Stimulated activated CD4-positive, alpha-beta T cell treated with anti-CD3 and anti-CD28 coated beads, Interleukin-1b, Interleukin-23, amount 100 ng/mL, for 4 hours (primary cell): ENCODE measurements at places on chromosomes 4 and X.

DNA sequence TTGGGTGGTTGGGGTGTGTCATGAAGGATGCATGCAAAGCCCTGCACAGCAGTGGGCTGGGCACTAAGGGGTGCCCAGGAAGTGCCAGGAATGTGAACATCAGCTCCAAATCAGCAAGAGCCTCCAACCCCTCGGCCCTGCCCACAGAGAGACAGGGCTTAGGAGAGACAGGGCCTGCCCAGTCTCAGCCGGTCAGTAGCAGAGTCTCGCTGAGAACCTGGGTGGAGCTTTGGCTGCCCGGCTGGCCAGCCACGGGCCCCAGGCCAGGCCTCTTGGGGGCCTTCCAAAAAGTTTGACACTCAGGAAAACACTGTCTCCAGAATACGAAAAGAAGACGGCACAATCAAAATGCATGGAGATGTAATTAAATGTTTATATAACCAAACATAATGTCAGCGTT lies 4.3 kb upstream of the MXD4 start:
- no peak for DNase-seq

GRCh38 chrX:21153033-21153432 lies 221.2 kb upstream of the CNKSR2 start:
- DNase-seq = no peak

DNA sequence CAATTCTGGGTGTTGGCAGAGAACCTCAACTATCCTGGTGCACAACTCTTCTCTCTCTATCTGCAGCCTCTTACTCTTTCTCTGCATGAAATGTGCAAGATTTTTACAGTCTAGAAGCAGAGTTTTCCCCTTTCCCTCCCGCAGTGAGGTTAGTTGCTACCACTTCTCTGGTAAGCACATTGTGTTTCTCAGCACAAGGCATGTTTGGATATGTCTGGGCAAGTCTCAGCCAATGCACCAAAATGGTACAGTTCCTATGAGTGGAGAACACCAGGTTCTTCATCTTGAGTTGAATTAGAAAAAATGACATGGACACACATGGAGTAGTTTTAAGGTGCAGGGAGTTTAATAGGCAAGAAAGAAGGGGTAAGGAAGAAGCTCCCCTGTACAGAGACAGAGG lies 187.0 kb downstream of the CCNG2 start:
- DNase-seq = no peak

- no peak for DNase-seq
These were observed 130.8 kb downstream of the CPZ start for GRCh38 chr4:8723222-8723980.

DNA sequence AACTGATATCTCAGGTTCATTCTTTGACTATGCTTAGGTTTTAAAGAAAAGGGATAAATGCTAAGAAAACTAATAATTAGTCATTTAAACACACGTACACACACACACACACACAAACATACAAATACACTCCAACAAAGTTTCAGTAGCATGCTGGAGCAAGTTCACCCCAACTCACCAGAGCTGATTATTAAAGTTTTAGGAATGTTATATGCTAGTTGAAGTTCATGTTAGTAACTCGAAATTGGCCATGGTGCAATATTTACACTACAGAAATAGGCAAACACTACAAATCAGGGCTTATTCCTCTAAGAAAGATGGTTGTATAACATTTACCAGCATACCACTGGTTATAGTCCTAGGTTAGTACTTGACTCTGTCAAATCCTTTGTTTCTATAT lies 384.0 kb upstream of the DIPK2B start:
- no peak for DNase-seq

DNA sequence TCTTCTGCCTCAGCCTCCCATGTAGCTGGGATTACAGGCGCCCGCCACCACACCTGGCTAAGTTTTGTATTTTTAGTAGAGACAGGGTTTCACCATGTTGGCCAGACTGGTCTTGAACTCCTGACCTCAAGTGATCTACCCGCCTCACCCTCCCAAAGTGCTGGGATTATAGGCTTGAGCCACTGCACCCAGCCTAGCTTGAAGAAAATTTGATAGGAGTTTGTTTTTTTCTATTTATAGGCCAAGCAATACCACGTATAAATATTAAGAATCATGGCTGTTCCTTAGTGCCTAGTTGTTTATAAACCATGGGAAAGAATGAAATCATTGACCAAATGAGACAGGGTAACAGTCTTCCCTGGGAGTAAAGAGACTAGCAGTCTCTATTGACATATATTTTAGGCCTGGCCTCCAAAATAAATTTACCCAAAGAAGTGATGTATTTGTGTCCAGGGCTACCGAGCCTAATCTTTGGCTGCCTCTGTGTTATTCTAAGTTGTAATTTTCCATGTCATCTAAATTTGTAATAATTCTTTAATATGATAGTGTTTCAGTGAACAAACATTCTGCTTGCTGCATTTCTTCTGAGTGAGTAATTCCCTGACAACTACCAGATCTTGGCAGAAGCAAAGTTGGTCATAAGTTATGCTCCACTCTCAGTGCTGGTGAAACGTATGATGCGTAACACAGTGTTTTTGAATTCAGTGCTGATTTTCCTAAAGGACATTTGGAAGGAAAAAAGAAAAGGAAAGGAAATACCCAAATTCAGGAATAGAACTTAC lies 10.3 kb downstream of the PKD2 start:
- no peak for DNase-seq

DNA sequence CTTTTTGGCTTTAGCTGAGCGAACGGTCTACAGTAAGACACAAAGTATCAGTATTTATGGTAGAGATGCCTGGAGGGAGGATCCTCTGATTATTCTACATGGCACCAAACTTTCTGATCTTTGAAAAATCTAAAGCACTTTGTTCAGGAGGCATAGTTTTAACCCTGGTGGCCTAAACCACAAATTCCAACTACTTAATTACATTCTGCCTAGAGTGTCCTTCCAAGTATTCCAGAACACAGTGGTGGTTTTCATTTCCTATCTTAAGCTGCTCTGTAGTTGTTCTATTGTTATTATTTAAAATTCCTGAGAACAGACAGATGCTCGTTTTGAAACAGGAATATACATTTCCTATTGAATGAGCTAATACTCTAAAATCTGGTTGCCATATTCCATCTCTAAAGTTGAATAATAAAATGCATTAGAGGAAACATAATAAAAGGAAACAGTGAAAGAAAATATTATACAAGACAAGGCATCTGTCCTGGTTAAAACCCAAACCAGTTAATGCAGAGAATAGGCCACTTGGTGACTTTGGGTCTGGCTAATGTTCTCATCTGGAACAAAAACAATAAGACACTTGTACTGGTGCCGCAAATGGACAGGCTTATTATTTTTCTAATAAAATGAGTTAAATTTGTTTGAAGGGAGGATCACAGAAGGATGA lies 657.4 kb downstream of the SPRY1 start:
- no peak for DNase-seq

DNA sequence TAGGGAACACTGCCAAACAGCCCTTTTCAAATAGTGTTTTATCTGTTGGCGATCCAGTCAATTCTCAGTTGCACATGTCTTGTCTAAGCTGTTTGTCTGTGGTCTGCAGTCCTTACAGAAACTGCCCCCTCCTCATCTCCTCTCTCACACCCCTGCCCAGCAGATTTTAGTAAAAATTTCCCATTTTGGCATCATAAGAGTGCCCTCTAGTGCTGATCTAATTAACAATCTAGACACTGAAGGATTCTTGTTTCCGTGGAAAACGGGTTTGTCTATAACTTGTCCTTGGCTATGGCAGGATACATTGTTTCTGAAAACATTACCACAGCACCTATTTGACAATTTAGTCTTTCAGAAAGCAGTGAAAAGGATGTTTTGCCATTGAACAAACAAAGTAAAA lies 227.2 kb upstream of the MBNL3 start:
- DNase-seq = no peak

GRCh38 chr4:133058701-133059100 lies 90.4 kb upstream of the PCDH10 start:
- DNase-seq = no peak

- no peak for DNase-seq
These were observed 123.8 kb upstream of the TEX13D start for GRCh38 chrX:124208660-124209059.

- DNase-seq = no peak
These were observed 43.7 kb downstream of the RPS6KA6 start for GRCh38 chrX:84144281-84144680.

DNA sequence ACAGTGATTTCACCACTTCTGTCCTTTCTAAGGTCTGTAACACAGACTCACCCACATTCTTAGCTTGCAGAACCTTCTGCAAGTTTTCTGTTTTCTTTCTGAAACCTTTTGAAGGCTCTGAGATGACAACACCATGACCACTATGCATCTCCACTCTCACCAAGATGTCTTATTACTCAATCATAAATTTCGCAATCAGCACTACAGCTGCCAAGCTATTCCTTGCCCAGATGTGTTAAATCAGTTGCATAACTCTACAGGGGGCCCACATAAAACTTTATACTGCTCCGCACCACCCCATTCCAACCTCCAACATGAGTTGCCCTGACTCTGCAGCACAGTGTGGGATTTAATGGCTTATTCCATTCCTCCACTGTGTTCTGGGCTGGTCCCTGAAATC lies 229.9 kb downstream of the COL25A1 start:
- DNase-seq = no peak

GRCh38 chr4:1780435-1780834 lies 12.7 kb upstream of the FGFR3 start:
- no peak for DNase-seq

- no peak for DNase-seq
These were observed 22.8 kb downstream of the IL1RAPL1 start for GRCh38 chrX:28609917-28610613.

DNA sequence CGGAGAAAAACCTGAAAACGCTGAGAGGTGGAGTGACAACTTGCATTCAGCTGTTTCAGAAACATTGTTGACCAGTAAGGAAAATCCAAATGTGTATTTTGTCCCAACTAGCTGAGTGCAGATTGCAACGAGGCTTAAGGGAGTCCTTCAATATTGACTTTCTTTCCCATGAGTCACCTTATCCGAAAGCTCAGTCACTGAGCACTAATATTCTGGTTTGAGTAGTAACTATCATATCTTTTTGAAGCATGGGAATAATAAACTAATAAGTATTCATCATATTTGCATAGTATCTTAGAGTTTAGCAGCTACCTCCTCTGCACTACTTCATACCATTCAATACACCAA lies 604.3 kb downstream of the PACRGL start:
- DNase-seq = no peak

- no peak for DNase-seq
These were observed 291.3 kb downstream of the GALNTL6 start for GRCh38 chr4:172104539-172104938.

DNA sequence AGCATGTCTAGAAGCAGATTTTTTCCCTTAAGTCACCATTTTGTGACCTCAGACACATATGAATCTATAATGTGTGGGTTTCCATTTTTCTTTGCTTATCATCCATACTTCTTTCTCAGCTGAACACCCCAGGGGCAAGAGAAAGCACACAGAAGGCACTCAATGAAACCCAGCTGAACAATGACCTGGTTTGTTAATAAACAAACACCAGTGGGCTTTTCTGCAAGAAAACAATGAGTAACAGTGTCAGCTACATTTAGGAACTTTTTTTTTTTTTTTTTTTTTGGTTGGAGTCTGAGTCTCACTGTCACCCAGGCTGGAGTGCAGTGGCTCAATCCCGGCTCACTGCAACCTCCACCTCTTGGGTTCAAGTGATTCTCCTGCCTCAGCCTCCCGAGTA lies 40.7 kb upstream of the KLF3 start:
- no peak for DNase-seq

- DNase-seq = no peak
These were observed 128.2 kb upstream of the INPP4B start for GRCh38 chr4:142974328-142974727.

DNA sequence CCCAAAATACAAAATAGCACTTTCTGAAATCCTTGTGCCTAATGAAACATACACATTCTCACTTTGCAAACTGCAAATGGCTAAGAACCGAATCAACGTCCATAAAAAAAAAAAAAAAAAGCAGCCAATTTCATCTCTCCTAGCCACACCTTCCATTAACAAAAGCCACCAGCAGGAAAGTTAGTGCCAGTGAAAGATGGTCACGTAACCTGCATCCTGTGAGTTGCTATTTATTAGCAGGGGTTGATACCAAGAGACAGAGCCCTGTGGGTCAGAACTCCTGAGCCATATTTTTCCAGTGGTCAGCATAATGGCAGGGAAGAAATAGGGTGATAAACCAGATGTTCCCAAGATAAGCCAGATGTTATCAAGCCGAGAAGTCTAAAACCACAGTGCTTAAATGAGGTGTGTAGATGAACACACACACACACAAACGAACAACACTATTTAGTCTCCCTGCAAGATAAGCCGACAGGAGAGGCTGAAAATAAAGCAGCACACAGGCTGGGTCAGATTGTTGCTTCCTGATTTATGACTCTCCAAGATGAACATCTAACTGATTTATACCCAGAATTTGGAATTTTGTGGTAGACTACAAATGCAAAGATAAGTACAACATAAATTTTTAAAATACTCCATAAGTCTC lies 11.5 kb downstream of the PPARGC1A start:
- DNase-seq = no peak

DNA sequence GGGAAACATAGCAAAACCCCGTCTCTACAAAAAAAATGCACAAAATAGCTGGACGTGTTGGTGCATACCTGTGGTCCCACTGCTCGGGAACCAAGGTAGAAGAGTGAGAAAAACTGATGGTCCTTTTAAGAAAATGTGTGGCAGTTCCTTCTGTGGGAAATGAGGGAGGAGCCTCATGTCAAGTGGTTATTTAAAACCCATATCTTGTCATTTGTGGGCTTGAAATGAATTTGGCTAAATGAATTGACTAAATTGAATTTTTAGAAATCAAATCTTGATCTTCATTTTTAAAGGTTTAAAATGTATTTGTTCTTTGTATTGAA lies 16.2 kb upstream of the LAMP2 start:
- DNase-seq = no peak

- no peak for DNase-seq
These were observed 147.1 kb downstream of the CPEB2 start for GRCh38 chr4:15149234-15149838.

DNA sequence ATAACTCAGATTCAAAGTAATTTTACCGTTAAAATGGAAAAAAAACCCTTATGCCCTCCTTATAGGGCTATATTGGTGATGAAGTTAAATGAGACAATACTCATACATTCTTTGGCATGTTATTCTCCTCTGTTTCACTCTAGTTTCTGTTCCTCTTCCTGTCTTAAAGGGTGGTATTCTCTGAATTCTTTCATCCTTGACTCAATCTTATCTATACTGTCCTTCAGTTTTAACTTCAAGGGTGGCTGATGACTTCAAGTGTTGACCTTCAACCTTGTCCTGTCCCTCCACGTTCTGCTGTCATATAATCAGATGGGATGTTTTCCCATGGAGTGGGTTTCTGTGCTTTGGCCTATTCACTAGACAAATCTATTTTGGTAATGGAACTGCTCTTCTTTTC lies 44.0 kb downstream of the ZNF518B start:
- no peak for DNase-seq

- no peak for DNase-seq
These were observed 195.7 kb upstream of the GK2 start for GRCh38 chr4:79603681-79604080.

DNA sequence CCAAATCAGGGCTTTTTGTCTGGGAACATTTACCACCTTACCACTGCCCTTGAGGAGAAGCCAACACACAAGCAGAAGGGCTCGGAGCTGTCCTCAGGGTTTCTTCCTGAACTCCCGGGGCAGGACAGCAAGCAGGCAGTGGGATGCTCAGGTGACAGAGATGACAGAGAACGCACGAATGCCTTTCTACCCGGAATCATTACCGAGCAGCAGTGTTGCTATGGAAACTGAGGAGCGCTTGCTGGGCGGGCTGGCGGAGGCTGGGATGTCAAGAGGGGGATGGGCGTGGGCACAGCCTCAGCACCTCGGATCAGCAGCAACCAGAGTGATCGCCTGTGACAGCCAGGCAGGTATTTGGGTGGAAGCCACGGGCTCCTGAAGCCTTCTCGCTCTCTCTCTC lies 17.8 kb downstream of the SSR4 start:
- DNase-seq = no peak
